ENCODE measurements at places on chromosomes 5 and 9.

GRCh38 chr5:96093340-96093739, 131.7 kb upstream of the ELL2 start:
- DNase-seq = no peak

GRCh38 chr5:139725073-139725830, 70.4 kb upstream of the PSD2 start:
- no peak for DNase-seq

GRCh38 chr9:136488247-136489214, 5.7 kb upstream of the SEC16A start:
- DNase-seq = peak; percentile 47

DNA sequence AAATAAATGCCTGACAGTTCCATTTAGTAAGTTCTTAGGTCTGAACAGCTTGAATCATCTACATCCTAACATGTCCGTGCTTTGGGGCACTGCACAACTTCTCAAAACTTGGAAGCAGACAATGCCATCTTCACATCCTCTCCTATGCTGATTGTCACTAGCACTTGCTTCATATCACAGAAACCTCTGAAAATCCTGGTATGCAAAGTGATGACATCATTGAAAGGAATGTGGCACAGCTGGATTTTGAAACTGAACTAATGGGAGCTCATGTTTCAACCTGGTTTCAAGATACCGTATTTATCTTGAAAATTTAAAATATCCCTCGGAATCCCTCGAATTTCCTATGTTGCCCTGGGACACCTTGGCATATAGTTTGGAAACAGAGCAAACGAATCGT, 490.2 kb upstream of the DAP start:
- DNase-seq = no peak

- no peak for DNase-seq
These were observed 20.5 kb upstream of the PDCD1LG2 start for GRCh38 chr9:5489630-5490490.

- no peak for DNase-seq
These were observed 34.7 kb downstream of the DIRAS2 start for GRCh38 chr9:90607701-90608516.

GRCh38 chr9:11962327-11962726, 730.9 kb upstream of the TYRP1 start:
- DNase-seq = no peak

DNA sequence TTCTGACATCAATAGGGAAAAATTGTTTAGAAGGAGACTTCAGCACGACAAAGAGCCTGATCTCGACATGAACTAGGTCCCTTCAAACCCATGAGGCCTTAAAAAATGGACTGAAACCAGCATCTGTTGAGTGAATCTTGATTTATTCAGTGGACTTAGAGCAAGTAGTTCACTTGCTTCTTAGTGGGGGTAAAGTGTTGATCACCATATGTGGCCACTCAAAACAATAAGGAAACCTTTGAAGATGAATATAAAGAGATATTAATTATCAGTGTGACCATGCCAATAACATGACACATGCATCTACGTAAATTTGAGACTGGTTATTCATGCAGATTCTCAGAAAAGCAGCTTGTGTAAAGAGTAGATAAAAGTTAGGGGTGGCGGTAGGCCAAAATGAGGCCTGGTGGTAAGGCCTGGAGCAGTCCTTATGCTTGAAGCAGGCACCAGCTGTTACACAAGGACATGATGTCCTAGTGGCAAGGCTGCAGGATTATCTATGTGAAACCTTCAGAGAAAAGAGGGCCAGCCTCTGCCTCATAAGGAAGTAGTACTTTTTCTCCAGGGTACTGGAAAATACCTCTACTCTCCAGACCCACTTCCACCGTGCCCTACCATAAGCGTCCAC, 61.3 kb downstream of the S1PR3 start:
- DNase-seq = no peak

- no peak for DNase-seq
These were observed 416.0 kb downstream of the MAN2A1 start for GRCh38 chr5:110105692-110106091.

Measured in stimulated activated CD8-positive, alpha-beta memory T cell treated with anti-CD3 and anti-CD28 coated beads, Interleukin-4, amount 100 ng/mL, for 1 hour (primary cell).